ENCODE measurements at places on chromosomes 16 and 17.

- no peak for DNase-seq
These were observed 1.1 kb upstream of the PKD1L3 start for GRCh38 chr16:72001180-72001874.

DNA sequence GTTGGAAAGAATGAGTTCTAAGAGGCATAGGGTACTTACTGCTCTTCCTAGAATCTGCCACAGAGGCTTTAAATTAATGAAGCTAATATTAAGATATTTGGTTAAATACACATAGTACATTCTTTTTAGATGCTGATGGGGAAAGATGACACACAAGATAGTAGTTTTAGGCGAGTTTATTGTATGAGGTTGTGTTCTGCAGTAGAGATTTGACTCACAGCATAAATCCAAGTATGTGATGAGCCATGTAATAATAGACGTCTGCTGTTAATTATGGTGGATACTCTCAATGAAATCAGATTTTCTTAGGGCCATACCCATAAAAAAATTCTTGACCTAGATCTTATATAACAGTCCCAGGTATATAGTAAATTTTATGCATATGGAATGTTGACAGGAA lies 8.0 kb downstream of the TNRC6C start:
- no peak for DNase-seq

GRCh38 chr17:68249354-68249765 lies 1.5 kb downstream of the AMZ2 start:
- no peak for DNase-seq

DNA sequence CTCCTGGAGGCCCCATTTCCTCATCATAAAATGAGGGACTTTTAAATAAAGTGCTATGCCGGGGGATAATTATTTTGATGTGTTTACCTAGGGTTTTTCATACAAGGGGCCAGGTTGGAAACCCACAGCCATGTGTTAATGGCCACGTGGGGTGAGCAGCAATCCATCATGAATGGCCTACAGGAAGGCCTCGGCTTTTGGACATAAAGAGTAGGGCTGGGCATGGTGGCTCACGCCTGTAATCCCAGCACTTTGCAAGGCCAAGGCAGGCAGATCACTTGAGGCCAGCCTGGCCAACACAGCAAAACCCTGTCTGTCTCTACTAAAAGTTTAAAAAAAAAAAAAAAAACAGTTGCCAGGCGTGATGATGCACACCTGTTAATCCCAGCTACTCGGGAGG lies 40.3 kb downstream of the MEAK7 start:
- no peak for DNase-seq

- no peak for DNase-seq
These were observed 13.3 kb downstream of the UTS2R start for GRCh38 chr17:82384730-82385481.

DNA sequence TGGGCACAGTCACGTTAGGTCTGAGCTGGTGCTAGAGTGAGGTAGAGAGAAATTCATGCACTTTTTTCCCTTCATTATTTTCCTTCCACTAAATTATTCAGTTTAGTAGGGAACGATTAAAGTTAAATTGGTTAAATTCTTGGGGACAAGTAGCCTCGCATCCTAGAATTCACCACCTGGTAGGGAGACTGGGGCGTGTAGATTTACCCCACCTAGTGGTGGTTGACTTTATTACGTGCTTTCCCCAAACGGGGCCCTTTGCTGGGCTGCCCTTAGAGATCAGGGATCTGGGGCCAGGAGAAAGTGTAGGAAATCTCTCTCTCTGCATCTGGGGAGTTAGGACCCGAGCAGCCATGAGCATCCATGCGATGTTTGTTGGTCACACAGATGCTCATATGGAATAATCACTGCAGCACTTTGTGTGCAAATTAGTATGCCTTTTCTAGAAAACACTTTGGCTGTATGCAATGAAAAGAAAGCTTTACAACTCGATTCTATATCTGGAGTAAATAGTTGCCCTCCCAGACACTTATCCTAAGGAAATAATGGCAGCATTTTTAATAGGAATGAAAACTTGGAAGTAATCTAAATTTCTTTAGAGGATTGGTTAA lies 107.0 kb downstream of the PLCG2 start:
- DNase-seq: no peak

DNA sequence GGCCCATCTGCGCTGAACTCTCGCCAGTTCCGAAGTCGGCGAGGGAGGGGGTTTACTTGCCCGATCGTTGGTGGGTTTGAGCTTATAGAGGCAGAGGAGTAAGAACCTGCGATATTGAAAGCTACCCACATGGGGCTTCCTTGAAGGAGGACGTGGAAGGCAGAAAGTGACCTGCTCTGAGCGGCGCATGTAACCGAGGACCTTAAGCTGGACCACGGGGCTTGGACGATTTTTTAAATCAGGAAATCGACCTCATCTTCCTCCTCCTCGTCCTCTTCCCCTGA lies 2.0 kb downstream of the PRAC2 start:
- no peak for DNase-seq
